Fibroblast of villous mesenchyme (primary cell): ENCODE measurements at places on chromosomes 6 and 20. TPM values are rescaled to one million over a fixed set of nuclear protein-coding genes. Genes with fewer than 3 reads are reported as not detected.

Gene COL19A1
- 0.32 and 1.3 TPM in 2 replicates for total RNA-seq

Gene CST5
- not detected in 2 replicates for total RNA-seq

Gene EFCAB8
- total RNA-seq = 0.32 and 1.3 TPM in 2 replicates

Gene SLC17A9
- total RNA-seq = 23.7 and 24.8 TPM in 2 replicates

Gene KCNK17
- not detected in 2 replicates for total RNA-seq

Gene WFDC5
- not detected in 2 replicates for total RNA-seq

Gene DEK
- total RNA-seq = 113 and 117 TPM in 2 replicates

Gene COL20A1
- under 0.01 TPM in 1 of 2 replicates, not detected in the other for total RNA-seq

Gene ULBP1
- total RNA-seq = 0.43 and 1.6 TPM in 2 replicates

Gene OVOL2
- not detected in 2 replicates for total RNA-seq

Gene SLC16A10
- not detected in 2 replicates for total RNA-seq

Gene NFKBIE
- total RNA-seq = 12.2 and 17.7 TPM in 2 replicates

Gene TSPO2
- not detected in 2 replicates for total RNA-seq

Gene BANF2
- total RNA-seq = not detected in 2 replicates

Gene SLC17A2
- total RNA-seq = not detected in 2 replicates

Gene SPAG4
- total RNA-seq = 5.6 and 8.1 TPM in 2 replicates

Gene ARMH2
- not detected in 2 replicates for total RNA-seq

Gene SIRPD
- total RNA-seq = under 0.01 TPM in 1 of 2 replicates, not detected in the other

Gene FAM184A
- total RNA-seq = under 0.01 TPM in 2 replicates
